CD4-positive, CD25-positive, alpha-beta regulatory T cell (primary cell): ENCODE measurements at places on chromosomes 4 and X.

GRCh38 chrX:8253096-8253495 lies 82.0 kb upstream of the VCX2 start:
- DNase-seq, result no peak

GRCh38 chr4:5870701-5871100 lies 22.2 kb downstream of the CRMP1 start:
- no peak for DNase-seq

DNA sequence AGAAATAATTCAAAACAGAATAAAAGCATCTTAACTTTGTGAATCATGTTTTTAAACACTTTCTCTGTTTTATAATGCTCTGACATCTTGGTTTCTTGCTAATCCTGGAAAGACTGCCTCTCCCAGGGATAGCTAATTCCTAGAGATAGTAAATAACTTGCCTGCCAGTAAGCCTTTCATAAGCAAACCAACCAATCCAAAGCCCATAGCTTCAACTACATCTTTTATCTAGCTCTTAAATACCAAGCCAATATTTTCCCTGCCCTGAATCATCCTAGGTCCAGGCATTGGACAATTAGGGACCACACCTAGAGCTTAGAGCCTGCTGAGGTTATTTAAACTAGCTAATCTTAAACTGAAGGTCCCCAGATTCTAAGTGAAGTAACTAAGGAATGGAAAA lies 223.7 kb upstream of the DIPK2B start:
- DNase-seq, result no peak

- no peak for DNase-seq
Observed at GRCh38 chr4:47551682-47552081, 66.6 kb downstream of the ATP10D start.

DNA sequence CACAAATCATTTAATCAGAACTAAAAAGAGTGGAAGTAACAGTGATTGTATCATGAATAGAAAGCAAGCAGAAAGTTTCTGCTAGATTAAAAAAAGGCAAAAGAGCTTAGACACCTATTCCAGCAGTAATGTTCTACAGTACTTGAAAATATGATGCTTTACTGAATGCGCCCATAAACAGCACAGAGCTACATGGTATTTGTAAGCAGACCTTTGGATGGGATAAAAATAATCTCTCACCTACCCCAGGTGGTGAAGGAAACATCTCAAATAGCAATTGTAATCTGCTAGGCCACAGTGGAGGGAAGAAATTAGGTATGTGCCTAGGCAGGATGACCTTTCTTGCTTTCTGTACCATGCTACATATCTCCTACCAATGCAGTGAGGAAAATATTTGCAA lies 280.9 kb upstream of the PRKX start:
- peak; percentile 18 for DNase-seq

GRCh38 chr4:153112041-153112441 lies 92.2 kb upstream of the TRIM2 start:
- peak; percentile 12 for DNase-seq
